Osteoblast (primary cell): ENCODE measurements at places on chromosomes 12 and 14. TPM values are rescaled to one million over a fixed set of nuclear protein-coding genes. Genes with fewer than 3 reads are reported as not detected.

DNA sequence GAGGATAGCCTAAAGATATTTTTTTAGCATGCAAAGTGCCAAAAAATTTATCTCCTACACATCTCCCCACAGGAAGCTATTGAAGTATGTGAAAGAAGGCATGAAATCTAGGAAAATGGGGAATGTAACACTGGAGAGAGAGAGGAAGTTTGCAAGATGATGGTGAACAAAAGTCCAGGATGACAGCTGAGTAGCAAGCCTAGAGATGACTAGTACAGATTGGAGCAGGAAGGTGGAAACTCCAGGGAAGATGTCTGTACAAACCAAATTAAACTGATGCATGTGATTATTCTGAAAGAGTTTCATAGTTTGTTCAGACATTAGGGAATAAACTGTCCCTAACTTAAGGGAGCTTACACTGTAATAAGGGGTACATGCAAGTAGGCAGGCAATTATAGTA is 99.3 kb downstream of the RAD51B start:
- DNase-seq = no peak

DNA sequence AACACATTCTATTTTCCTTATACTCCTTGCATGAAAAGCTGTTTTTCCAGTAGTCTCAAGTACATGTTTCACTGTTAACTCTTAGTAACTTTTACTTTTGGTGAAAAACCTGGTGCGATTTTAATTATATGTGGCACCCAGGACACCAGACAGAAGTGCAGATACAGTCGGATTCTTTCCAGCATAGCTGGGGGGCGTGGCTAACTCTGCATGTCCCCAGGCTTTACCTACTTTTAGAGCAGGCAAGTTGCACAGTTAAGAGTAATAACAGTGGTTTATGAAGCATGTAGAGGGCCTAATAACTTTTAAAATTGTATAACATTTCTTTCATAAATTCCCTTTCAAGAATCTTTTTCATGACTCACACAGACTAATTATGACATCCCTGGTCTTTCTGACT is 70.7 kb downstream of the HSD17B6 start:
- no peak for DNase-seq

DNA sequence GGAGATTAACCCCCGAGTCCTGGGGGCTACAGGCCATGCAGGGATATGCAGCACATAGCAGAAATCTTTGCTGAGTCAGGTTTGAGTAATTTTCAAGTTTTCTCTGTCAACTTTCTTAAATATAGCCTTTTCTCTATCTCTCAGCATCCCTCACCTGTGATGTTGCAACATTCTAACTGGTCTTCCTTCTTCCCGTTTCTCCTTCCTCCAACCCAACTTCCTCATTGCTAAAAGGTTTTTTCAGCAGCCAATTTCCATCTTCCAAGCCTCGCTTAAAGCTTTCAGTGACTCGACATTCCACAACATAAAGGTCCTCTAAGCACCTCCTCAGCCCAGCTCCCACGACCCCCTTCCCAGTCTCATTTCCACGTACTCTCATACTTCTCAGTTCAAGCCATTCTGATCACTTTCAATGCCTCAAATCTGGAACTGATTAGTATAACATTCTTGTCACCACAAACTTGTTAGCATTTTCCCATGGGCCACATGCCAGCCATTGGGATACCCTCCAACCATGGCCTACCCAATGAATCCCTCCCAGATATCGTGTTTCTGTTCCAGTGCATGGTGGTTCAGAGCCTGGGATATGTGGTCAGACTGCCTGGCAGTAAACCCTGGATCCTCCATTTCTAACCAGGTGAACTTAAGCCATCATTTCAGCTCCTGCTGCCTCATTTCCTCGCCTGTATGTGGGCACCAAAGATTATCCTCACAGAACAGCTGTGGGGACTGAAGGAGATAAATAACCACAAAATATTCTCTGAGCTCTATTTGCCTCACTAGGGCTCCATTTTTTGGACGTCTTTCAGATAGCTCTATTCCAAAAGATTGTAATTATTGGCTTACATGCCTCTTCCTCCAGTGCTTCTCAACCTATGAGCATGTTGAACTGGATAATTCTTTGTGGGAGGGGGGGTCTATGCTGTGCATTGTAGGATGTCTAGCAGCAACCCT is 65.8 kb downstream of the KCNK10 start:
- no peak for DNase-seq

DNA sequence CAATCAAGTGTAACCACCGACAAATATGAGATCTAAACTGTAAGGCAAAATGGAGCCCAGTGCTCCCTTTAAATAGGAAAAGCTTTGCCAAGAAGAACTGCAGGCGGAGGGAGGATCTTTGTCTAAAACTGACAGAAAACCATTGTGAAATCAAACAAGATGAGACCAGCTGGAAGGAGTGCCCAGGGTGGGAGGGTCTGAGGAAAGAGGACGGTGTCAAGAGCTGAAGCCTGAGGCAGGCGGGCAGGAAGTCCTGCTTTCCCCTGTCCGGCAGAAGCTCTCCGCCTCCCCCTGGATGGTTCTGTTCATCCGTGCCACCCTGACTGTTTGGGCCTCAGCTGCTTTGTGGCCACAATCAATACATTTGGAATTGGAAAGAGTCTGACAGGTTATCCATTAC is 37.5 kb downstream of the CDC42BPB start:
- DNase-seq = no peak

DNA sequence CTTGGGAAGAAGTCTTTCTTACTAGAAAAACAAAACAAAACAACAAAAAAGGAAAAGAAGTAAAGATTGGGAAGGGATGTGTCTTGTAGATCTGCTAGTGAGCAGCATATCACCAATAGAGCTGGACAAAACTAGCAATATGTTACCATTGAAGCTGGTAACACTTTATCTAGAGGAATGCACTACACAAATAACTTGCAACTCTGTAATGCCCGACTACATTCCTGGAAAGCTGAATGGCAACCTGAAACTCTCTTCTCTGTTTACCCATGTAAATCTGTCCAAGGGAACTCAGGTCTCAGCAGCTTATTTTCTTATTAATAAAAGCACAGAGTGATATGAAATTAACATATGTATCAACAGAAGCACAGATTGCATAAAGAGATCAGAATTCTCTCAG is 624.4 kb downstream of the KCNH5 start:
- no peak for DNase-seq

The GLIPR1L1 gene
- total RNA-seq = not detected in 2 replicates

- DNase-seq = no peak
Measured at GRCh38 chr12:94186278-94187241, 38.2 kb downstream of the PLXNC1 start.

GRCh38 chr14:31477248-31477647 is 10.6 kb downstream of the GPR33 start:
- no peak for DNase-seq

The FAIM2 gene
- total RNA-seq = 0.88 and 1.4 TPM in 2 replicates

The TAS2R8 gene
- total RNA-seq = under 0.01 and 0.36 TPM in 2 replicates

GRCh38 chr14:74085047-74085637 is 386 bp downstream of the LIN52 start:
- peak; percentile 73 for DNase-seq

DNA sequence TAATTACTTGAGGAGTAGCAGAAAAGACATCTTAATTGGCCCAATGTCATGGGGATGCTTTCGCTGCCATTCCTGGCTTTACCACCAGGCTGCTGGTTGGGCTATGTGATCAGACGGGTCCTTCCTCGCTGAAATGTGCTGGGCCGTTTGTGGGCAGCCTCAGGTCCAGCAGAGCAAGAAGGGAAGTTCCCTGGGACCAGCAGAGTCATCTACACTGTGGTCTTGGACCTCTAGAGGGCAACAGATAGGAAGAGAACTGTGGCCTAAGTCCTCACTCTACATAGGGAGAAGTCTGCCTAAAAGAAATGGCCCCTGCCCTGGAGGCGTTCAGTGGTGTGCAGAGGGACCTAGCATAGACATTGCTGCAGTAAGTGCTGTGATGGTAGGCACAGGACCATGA is 10.9 kb downstream of the EVL start:
- DNase-seq = no peak

The SLCO1B1 gene
- not detected in 2 replicates for total RNA-seq

The KLRB1 gene
- not detected in 2 replicates for total RNA-seq

The CDKN3 gene
- 7.6 and 8.5 TPM in 2 replicates for total RNA-seq

DNA sequence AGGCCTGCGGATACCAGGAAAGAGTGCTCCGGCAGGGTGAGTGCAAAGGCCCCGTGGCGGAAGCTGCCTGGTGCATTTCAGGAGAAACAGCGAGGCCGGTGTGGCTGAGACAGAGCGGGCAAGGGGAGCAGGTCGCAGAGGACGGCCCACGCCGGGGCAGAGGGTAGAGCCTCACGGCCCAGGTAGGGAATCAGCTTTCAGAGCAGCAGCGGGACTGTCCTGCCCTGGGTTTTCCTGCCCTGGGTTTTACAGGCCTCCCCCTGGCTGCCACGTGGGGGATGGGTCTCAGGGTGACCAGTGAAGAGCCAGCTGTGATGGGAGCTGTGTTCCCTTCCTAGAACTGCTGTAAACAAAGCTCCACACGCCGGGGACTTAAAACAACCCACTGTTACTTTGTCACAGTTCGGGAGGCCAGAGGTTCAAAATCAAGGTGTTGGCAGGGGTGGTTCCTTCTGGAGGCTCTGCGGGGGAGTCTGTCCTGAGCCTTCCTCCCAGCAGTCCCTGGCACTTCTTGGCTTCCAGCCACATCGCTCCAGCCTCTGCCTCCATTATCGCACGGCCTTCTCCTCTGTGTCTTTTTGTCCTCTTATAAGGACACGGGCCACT is 10.4 kb downstream of the NCOR2 start:
- DNase-seq = peak; percentile 39

- peak; percentile 97 for DNase-seq
Measured at GRCh38 chr12:51393676-51394545, 2.7 kb upstream of the GALNT6 start.

- DNase-seq = no peak
Measured at GRCh38 chr14:68042586-68043210, 223.1 kb downstream of the RAD51B start.

DNA sequence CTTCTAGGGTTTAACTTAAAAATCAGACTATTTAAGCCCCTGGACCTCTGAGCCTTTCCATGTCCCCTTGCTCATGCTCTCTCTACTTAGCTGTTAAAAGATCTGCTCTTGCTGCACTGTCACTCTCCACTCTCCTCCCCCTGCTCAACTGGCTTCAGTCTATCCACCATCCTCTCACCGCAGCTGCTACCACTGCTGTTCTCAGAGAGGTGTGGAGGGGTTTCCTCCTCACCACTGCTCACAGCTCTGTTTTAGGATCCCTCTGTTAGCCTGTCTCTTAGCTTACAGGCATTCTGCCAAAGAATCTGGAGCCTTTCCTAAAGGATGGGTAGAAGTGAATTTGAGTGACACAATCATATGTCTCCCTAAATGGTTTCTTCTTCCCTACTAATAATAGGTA is 43.7 kb upstream of the ATP2B1 start:
- DNase-seq = no peak

- DNase-seq = no peak
Measured at GRCh38 chr14:53515276-53515675, 362.2 kb upstream of the DDHD1 start.

The RERGL gene
- not detected in 2 replicates for total RNA-seq

DNA sequence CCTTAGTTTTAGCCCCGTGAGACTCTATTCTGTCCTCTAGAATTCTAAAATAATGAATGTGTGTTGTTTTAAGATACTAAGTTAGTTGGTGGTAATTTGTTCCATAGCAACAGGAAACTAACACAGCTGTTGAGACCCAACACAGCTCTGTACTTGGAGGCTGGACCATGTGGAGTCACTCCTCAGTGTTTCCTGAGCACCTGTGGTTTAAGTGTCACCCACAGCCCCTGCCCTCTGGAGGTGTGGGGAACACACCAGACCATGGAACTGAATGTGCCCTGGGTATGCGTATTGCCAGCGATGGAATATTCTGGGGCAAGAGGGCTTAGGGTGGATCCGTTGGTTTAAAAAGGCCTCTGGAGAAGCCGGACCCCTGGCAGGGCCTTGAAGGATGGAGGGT is 16.6 kb upstream of the GPR68 start:
- no peak for DNase-seq

GRCh38 chr12:97336900-97337751 is 125.5 kb upstream of the RMST start:
- DNase-seq = no peak

GRCh38 chr14:91961297-91962220 is 14.1 kb upstream of the FBLN5 start:
- DNase-seq = no peak

DNA sequence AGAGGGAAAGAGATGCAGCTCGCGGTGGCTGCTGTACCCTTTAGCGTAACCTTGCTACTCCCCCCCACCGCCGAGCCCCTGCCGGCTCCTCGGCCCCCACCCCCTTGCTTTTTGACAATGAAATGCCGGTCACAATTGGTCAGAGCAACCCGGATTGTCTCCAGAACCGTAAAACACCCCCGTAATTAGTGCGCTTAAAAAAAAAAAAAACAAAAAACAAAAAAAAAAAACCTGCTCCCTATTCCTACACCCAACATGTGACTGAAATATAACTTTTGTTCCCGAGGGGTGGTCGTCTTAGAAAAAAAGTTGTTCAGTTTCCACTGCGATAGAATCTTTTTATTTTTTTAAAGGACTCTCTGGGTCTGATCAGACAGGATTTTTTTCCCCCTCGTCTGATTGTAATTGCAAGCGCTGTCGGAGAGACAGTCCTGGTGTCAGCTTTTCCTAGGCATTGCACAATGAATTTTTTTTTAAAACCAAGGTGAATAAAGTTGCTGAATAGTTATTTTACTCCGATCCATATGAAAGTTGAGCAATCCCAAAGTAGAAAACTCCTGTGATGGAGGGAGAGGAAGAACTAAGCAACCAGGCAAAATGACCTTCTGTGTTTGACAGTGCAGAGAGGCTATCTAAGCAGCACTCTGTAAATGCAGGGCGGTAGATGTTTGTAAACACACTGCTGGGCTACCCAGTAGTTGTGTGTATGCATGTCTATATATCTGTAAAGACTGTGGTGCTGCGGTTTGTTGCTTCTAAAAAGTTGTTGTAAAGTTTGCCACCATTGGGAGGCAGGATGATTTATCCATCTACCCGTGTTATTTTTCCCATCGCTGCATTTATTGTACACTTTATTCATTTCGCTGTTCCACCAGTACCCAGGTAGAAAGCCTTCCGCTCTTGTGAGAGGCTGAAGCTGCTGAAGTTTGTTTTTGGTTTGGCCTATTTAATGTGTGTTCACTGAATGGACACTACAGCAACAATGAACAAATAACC is 1.1 kb downstream of the ETV6 start:
- DNase-seq = peak; percentile 81

- no peak for DNase-seq
Measured at GRCh38 chr12:38155526-38156496, 160.8 kb upstream of the ALG10B start.

- DNase-seq = no peak
Measured at GRCh38 chr12:126648074-126648473, 1582.8 kb downstream of the AACS start.

- no peak for DNase-seq
Measured at GRCh38 chr14:90456551-90456950, 59.7 kb downstream of the CALM1 start.
